ENCODE measurements at places on chromosomes 16 and 17.
A peak's percentile ranks its signal among the peaks of the same experiment; 100 is the strongest.

DNA sequence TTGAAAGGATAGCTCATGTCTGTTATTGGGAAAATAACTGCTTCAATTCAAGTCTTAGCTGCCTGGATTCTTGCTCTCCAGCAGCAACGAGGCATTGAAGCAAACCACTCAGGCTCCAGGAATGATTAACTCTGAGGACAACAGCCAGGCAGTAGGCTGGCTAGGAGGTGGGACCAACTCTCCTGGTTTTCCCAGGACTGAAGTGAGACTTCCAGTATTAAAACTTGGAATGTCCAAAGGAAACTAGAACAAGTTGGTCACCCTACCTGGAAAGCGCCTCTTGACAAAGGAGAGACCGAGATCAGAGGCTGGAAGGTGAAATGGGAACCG, 100.7 kb downstream of the SALL1 start:
- DNase-seq = no peak

DNA sequence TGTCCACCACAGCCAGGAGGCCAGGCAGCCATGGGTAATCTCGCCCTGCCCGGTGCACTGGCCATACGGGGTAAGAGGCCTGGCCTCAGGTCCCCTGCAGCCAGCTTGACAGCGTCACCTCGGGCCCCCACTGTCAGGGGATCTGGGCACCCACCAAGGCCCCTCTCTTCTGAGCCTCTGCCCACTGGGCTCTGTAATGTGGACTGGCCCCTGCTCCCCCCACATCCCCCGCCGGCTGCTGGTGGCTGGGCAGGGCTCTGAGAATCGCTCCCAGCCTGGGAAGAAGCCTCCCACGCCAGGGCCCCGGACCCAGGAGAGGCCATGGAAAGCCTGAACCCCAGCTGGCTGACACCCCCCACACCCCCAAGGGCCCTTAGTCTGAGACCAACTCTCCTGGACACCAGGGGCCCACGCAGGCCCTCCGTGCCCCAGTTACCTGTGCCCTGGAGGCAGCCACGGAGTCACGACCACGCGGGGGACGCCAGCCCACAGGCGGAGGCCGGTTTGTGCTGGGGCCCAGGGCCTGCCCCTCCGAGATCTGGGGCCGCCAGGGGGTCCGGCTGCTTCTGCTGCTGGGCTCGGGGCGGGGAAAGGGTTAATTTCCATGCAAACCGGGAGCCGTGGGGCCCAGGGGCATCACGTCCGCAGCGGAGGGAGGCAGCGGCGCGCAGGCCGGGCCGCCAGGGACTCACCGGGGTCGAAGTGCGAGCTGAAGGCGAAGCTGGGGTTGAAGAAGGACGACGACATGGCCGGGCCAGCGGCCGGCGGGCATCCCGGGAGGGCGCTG, at the start of gene PVALEF:
Gene PVALEF, plus strand, starts transcription at position 262 of the 787 bp plus-strand sequence. CDS start 15,720 bp downstream, outside the sequence.
- DNase-seq = no peak

GRCh38 chr17:37750768-37751475, 6.1 kb upstream of the HNF1B start:
- no peak for DNase-seq

DNA sequence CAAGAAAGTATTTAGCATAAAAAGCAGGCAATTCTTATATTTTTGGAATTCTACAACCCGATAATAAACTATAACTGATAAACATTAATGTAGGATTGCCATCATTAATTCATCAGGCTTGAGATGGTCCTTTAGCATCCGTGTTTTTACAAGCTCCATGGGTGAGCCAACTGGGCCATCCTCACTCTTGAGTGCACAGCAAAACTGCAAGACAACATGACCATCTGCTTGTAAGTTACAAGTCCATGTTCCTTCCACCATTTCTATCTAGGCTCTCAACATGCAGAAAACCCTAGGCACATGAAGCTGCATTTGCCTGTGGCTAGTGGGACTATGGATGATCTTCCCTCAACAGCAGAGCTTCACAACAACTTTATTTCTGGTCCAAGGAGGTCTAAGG, 40.1 kb downstream of the ADAMTS18 start:
- DNase-seq = no peak

- DNase-seq = no peak
These were observed 5.8 kb downstream of the SLC5A2 start for GRCh38 chr16:31488468-31489297.

DNA sequence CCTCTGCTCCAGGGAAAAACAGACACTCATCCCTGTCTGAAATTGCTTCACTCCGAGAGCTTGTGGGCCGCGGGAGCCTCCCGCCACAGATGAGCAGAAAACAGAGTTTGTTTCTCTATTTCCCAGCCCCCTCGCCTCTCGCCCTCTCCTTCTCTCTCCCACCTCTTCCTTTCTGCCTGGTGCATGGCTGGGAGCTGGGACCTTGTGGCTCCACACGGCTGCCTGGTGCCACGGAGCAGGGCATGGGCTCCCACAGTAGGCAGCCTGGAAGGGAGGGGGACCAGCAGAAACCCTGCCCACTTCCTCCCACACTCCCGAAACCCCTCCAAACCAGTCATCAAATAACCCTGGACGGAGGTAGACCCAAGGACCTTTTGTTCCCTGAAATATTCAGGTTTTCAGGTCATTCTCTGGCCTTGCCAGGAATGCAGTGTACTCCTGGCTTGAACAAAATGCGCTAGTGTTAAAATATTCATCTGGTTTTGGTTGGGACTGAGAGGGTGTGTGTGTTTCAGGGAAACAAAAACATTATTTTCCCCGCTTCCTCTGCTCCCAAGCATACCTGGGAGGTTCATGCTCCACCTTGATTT, 204.9 kb downstream of the C16orf78 start:
- no peak for DNase-seq

GRCh38 chr17:57861000-57861789, 11.4 kb upstream of the MRPS23 start:
- DNase-seq = no peak

DNA sequence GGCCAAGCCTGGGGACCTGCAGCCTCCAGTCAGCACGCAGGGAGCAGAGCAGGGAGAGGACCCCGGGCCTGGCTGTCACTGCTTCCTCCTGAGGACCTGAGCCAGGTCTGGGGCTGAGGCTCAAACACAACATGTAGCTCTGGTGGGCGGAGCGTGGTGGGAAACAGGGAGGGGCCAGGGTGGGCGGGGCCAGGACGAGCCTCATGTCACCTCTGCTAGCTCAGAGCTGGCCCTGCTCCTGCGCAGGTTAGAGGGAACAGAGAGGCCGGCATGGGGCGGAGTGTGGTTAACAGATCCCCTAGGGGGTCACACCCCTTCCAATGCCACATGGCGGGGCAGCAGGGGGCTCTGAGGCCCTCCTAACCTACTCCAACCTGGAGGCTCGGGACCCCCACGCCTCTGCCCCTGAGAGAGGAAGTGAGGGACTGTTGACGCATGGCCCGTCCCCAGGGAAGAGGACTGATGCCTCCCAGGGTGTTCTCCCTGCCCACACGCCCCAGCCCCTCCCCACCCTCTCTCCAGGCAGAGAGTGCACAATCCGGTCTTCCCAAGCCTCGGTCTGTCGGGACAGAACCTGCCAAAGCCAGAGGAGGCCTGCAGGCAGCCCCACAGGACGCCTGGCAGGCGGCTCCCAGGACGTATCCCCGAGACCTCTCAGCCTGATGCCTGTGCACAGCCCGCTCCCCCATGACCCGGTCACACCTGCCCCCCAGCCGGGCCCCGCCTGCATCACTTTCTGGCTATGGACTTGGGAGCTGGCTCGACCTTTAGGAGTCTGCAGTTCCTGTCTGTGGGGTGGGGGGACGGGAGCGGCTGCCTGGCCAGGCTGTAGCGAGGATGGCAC, 15.2 kb downstream of the PIEZO1 start:
- DNase-seq = peak; percentile 42

- no peak for DNase-seq
These were observed 6.0 kb upstream of the NDRG4 start for GRCh38 chr16:58493756-58494431.

DNA sequence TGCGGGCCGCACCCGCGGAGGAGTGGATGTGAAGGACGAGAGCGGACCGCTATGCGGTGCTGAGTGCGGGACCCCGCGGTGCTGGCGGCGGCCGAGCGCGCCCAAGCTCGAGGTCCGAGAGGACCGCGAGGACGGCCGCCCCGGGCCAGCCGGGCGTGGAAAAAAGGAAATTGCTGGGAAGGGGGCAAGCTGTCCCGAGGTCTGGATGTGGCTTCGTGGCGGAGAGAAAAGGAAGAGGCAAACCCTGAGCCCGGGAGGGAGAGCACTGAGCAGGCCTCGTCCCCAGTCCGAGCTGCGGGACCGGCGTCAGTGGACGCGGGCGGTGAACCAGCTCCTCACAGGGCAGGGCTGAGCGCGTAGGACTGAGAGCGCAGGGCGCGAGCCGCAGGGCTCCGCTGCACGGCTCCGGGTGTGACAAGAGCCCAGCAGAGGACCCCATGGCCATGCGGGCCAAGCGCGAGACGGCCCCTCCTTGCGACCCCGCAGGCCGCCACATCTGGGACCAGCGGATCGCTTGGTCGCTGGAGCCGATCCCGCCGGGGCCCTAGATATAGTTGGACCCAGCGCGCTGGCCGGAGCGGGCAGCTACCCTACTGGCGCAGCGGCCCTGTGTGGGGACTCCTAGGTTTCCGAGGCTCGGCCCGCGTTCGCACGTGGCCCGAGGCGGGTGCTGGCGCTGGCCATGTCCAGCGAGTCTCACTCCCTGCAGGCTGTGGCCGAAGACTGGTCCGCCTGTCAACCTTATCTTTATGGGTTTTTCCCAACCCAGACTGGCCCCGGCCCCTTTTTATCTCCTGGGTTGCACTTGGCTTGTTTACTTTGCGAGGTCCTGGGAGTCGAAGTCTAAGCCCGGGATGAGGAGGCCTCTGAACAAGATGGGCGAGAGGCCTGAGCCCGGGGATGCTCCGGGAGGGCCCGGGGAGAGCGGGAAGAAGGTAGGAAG, 2.4 kb downstream of the TBX4 start:
- DNase-seq = no peak

- no peak for DNase-seq
These were observed 18.3 kb upstream of the CCL5 start for GRCh38 chr17:35898283-35899070.

- peak; percentile 98 for DNase-seq
These were observed 60.4 kb upstream of the MSI2 start for GRCh38 chr17:57195785-57196460.

- peak; percentile 82 for DNase-seq
These were observed at the start of gene XYLT1 for GRCh38 chr16:17470908-17471718. Gene XYLT1, minus strand, starts transcription at chr16:17470960. Its CDS starts 164 bp downstream, at chr16:17470796.

DNA sequence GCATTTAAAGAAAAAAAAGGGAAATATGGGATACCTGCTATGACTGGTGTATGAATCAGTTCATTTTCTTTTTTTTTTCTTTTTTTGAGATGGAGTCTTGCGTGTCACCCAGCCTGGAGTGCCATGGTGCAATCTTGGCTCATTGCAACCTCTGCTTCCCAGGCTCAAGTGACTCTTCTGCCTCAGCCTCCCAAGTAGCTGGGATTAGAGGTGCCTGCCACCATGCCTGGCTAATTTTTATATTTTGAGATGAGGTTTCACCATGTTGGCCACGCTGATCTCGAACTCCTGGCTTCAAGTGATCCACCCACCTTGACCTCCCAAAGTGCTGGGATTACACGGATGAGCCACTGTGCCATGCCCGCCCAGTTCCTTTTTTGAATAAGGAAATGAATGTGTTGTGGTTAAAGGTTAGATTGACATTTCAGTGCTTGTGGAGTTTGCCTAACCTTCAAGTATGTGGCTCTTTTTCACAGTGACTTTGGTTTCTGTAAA, 7.7 kb downstream of the HAPSTR1 start:
- DNase-seq = peak; percentile 43

GRCh38 chr16:80058214-80058613, 457.7 kb upstream of the MAF start:
- DNase-seq = no peak

- no peak for DNase-seq
These were observed 218.1 kb downstream of the XYLT1 start for GRCh38 chr16:17252701-17253100.

- peak; percentile 63 for DNase-seq
These were observed 367 bp downstream of the MGRN1 start for GRCh38 chr16:4624827-4625559.

DNA sequence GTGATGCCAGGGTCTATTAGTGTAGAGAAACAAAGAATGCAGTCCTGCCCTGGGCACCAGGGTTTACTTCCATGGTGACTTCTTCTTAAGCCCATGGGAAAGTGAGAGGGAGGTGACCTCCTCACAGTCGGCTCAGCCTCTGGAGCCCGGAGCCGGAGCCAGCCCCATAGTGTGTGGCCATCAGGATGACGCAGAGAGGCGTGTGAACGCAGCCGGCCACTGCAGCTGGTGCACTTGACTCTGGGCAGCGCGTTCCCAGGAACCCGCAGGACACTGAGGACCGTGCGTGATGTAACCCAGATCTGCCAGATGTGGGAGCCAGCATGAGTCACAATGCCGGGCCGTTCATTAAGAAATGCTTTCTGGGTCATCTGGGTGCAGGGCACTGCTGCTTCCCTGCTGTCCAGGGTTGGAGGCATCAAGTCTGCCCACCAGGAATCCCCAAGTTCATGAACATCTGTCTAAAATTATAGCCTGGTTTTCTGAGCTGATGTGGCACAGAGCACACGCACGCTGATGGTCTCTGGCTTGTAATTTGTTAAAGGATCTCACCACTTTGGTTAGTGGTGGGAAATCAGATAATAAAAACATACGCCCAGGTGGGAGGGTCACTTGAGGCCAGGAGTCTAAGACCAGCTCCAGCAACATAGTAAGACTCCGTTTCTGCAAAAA, 114.1 kb downstream of the PITPNC1 start:
- DNase-seq = peak; percentile 33

DNA sequence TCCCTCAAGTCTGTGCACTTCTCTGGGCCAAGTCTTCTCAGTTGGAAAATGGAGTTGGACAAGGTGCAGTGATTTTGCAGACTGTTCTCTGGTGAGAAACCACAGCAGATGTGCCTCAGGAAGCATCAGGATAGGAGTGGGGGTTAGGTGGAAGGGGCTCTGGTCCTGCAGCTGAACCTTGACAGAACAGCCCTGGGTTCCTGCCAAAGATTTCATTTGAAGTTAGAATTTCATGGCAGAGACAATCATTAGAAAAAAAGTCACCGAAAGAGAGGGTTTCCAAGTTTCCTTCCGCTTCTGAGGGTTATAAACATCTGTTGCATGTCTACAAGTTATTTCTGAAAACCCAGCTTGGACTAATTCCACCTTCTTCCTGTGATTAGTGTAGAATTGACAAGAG, 80.4 kb upstream of the IRX3 start:
- no peak for DNase-seq

- no peak for DNase-seq
These were observed 8.9 kb downstream of the ACOX1 start for GRCh38 chr17:75970011-75970523.

- DNase-seq = no peak
These were observed 15.0 kb downstream of the ZNF232 start for GRCh38 chr17:5096731-5097100.

GRCh38 chr16:12178251-12178990, 201.9 kb downstream of the SNX29 start:
- DNase-seq = no peak

DNA sequence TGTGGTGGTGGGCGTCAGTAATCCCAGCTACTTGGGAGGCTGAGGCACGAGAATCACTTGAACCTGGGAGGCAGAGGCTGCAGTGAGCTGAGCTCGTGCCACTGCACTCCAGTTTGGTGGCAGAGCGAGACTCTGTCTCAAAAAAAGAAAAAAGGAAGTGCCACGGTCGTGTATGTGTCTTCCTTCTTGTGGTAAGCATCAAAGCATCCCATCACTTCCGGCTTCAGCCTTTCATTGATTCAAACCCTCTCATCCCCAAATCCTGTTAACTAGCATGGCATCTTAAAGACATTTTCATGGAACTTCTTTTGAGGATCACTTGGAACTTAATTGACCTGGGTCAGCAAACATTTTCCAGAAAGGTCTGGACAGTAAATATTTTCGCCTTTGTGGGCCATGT, 126.2 kb downstream of the CPPED1 start:
- no peak for DNase-seq
